ENCODE measurements at places on chromosomes 7 and 10.

DNA sequence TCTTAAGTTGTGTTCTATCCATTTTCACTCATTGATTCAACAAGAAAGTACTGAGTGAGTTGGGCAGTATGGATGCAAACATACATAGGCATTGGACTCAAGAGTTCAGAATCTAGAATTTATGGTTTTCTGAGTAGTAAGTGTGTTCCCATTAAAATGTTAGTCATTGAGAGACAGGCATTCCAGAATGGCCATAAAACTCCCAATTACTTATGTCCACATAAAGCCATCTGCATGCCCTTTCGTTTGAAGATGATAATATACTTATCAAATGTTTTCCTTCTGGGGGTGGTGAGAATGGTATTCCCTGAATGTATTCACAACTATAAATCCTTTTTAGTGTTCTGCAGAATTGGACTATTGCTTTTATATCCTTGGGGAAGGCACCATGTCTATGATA is 131.6 kb downstream of the CD36 start:
- DNase-seq, result no peak

- DNase-seq, result no peak
Measured at GRCh38 chr10:69885379-69886013, 83.8 kb downstream of the COL13A1 start.

DNA sequence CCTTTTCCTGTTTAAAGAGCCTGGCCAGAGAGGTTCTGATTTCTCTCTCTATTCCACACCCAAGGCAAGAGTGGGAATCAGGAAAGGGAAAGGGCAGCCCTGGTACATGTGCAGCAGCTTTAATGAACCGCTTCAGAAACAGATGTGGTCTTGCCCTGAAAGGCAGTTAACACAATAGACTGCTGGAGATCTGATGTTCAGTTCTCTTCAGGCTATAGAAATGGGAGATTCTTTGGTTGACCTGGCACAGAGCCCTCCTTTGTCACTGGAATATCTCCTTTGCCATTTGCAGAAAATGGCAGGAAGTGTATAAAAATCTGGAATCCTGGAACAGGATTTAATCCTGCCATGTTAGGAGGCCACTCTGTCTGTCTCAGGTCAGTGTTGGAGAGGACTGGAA is 36.3 kb upstream of the EXOC6 start:
- DNase-seq, result no peak

DNA sequence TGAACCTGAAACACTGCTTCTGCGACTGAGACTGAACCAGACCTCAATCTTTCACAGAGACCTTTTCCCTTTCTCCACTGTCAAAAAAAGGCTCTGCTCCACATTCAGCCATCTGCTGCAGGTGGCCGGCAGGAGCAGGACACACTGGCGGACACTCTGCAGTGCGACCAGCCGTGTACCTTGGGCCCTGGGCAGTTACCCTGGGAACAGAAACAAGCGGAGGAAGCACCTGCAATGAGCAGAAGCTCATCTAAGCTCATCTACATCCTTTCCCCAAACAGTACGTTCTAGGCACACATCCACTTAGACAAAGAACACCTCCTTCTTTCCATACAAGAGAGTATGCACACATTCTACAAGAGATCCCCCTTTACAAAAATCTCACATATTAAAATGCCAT is 22.8 kb downstream of the VOPP1 start:
- no peak for DNase-seq

- DNase-seq, result no peak
Measured at GRCh38 chr10:67308912-67309311, 383.1 kb downstream of the LRRTM3 start.

GRCh38 chr10:130576427-130576826 is 440.2 kb downstream of the GLRX3 start:
- DNase-seq, result no peak

GRCh38 chr7:6480323-6480660 is 32.5 kb upstream of the DAGLB start:
- no peak for DNase-seq

- no peak for DNase-seq
Measured at GRCh38 chr10:47334466-47335295, 12.4 kb downstream of the GDF2 start.

- no peak for DNase-seq
Measured at GRCh38 chr10:94677691-94678090, 5.8 kb upstream of the CYP2C18 start.

DNA sequence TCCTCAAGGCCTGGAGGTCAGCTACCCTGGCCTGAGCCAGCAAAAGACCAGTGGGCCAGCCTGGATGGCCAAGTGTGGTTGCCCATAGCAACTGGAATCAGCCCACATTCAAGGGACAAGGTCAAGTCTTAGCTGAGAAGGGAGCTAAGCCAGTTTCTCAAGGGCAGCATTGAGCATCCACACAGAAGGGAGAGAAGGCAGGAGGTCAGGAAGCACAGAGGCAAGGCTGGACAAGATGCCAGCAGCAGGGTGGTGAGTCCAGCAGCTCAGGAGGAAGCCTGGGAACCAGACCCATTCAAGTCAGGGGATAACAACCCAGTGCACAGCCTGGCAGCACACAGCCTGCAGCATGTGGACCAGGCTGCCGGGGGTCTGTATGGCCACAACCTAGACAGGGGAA is 54.0 kb upstream of the ZMIZ1 start:
- no peak for DNase-seq

- no peak for DNase-seq
Measured at GRCh38 chr7:94706996-94707740, 51.2 kb upstream of the SGCE start.

- no peak for DNase-seq
Measured at GRCh38 chr10:69891057-69891617, 89.4 kb downstream of the COL13A1 start.

- no peak for DNase-seq
Measured at GRCh38 chr7:128236924-128237586, 4.0 kb upstream of the LEP start.

GRCh38 chr7:47190462-47190861 is 391.4 kb downstream of the TNS3 start:
- DNase-seq, result no peak

DNA sequence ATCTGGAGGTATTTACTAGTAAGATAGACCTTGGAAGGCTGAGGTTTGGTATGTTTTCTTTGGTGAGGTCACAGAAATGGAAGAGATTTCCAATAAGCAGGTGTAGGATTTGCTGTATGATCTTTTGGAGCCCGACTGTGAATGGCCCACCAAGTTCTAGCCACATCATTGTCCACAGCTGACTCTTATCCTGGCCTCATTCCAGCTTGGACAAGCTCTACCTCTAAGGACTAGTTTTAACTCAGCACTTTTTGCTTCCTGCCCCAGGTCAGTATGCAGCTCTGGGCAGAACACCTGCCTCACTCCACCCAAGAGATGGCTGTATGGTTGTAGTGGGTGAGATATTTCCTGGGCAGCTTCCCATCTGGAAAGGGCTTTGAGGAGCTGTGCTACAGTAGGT is 6.1 kb upstream of the CPA4 start:
- no peak for DNase-seq

- no peak for DNase-seq
Measured at GRCh38 chr7:139758388-139758787, 19.4 kb downstream of the HIPK2 start.

DNA sequence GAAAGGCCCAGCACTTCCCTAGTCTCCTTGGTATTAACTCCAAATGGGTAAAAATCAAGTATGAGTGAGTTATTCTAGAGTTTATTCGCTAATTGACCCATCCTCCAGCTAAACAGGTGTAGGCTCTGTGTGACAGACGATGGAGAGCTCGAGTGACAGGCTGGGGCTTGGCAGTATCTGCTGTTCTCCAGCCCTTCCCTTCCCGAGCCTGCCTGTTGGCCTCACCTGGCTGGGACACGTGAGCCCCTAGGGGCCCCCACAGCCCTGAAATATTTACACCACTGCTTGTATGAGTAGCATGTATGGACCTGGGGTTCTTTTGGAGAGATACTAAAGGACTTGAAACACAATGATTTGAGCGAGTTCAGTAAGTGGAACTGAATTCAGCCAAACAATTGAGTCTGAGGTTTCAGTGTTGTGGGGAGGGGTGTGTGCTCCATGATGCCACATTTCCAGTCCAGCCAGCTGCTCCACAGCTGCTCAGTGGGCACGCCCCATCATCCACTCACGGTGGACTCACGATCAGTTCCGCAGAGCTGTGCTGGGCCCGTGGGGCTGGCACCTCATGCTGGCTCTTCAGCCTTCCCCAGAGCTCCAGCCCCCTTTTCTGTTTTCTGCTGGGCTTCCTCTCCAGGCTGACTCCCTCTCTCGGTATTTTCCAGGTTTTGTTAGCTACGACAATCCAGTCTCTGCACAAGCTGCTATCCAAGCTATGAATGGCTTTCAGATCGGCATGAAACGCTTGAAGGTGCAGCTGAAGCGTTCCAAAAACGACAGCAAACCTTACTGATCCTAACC is 283.0 kb downstream of the USP6NL start:
- no peak for DNase-seq

- no peak for DNase-seq
Measured at GRCh38 chr7:157688533-157689268, 351.9 kb downstream of the DNAJB6 start.

DNA sequence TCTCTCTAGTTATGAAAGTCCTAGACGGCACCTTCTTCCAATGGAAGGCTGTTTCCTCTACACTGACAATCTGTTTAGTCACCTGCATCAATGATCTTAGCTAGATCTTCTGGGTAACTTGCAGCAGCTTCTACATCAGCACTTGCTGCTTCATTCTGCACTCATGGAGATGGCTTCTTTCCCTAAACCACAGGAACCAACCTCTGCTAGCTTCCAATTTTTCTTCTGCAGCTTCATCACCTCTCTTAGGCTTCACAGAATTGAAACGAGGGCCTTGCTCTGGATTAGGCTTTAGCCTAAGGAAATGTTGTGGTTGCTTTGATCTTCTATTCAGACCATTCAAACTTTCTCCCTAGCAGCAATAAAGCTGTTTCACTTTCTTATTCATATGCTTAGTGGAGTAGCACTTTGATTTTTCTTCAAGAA is 24.6 kb downstream of the NAMPT start:
- DNase-seq, result no peak

DNA sequence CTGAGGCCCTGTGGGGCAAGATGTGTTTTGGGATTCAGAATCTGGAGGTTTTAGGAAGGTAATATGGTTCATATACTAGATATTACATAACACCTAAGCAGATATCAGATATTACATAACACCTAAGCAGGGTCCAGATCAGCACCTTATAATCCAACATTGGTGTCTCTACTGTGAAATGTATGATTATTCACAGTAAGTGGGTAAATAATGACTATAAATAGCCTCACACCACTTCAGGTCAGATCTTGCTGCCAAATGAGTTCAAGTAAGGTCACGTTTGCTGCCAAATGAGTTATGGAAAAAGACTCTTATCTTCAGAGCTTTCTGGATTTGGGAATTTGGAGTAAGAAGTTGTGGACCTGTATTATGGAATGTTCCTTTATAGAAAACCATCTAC is 14.6 kb downstream of the ADRB1 start:
- no peak for DNase-seq

GRCh38 chr7:5550831-5551230 is 127.2 kb upstream of the TNRC18 start:
- no peak for DNase-seq

- no peak for DNase-seq
Measured at GRCh38 chr7:146443102-146443501, 326.5 kb downstream of the CNTNAP2 start.

- no peak for DNase-seq
Measured at GRCh38 chr7:19413443-19413965, 268.3 kb upstream of the FERD3L start.

- no peak for DNase-seq
Measured at GRCh38 chr10:13990392-13990805, 340.3 kb downstream of the FRMD4A start.

DNA sequence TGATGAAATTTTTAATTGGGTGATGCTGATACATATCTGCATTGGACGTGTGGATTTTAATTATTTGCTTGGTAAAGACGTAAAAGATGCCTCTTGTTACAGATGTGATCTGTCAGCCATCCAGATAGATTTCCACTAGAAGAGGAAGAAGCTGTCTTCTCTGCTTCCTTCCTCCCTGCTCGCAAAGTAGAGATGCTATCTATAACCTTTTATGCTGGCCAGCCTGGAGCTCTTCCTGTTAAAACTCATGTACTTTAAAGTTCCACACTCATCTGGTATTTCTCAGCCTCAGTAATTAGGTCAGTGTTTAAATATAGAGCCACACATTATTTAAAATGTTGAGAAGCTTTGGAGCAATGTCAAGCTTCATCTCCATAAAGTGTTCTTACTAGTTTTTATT is 51.2 kb upstream of the TMEM229A start:
- DNase-seq, result no peak

GRCh38 chr10:95350219-95350829 is 59.5 kb upstream of the PDLIM1 start:
- DNase-seq, result no peak

GRCh38 chr10:78808736-78809367 is 259.9 kb upstream of the ZMIZ1 start:
- no peak for DNase-seq

DNA sequence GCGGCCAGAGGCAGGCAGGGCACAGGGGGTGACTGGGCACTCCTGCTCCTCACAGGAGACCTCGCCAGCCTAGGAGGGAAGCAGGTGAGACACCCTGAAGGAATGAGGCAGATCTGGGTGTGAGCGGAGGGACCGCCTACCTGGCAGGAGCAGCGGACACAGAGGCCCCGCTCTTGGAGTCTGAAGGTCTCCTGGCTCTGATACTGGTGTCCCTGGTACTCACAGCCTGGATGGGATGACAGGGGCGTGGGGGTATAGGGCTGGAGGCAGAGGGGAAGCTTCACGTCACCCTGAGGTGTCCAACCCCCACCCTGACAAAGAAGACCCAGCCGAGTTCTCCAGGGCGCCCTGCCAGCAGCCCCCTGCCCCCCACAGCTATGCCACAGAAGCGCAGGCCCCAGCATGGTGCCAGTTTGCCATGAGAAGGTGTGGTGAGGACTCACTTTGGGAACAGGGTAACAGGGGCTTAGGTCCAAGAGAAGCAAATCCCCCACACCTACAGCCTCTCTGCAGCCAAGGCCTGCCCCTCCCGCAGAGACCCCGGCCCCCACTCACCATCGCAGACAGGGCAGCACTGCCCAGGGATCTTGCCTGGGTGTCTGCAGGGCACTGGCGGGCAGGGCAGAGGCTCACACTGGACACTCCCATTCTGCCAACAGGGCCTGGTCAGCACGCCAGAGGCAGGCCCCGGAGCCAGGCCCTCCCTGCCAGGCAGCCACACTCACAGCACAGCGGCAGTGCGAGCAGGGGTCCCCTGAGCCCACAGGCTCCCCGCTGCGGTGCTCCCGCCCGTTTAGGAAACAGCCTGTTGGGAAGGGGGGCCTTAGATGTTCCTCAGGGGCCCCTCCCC is 17.0 kb downstream of the KCP start:
- no peak for DNase-seq

DNA sequence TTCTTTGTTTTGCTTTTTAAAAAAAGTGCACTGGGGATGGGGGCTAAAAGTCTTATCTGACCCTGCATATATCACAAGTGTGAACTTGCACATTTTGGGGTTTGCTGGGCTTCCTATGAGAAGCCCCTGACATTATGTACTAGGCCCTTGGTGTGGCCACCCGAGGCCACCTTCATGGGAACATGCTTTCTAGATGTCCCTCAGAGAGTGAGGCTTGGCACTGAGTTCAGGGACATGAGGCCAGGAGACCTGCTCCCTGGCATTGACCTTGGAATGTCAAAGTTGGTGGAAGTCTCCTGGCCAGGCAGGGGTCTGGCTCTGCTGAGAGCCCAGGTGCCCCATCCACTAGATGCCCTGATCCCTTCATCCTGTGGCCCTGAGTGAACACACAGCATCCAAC is 536.2 kb downstream of the TCERG1L start:
- no peak for DNase-seq
